Cortex of kidney (tissue), 1 donor: ENCODE measurements at places on chromosomes 1 and 21.

DNA sequence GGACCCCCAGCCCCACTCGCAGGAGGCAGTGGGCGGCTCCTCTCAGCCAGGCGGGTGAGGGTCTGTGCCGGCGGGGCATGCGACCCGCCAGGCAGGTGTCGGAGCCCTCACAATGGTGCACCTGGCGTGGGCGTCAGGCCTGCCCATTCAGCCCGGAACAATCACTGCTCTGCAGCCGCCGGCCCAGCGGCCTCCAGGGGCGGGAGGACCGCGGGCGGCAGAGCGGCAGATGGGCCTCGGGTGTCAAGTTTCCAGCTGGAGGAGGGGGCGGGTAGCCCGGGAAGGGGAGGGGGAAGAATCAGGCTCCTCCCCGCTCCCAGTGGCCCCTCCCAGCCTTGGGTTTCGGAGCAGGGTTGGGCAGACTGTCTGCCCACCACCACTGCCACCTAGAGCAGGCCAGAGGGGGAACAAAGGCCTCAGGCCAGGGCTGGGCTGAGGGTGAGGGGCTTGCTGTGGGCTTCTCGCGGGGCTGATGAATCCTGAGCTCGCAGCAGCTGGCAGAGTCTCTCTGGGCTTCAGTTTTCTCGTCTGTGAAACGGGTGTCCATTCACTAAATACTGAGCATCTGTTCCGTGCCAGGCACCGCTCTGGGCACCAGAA lies 39.5 kb upstream of the CASZ1 start:
- DNase-seq = no peak

DNA sequence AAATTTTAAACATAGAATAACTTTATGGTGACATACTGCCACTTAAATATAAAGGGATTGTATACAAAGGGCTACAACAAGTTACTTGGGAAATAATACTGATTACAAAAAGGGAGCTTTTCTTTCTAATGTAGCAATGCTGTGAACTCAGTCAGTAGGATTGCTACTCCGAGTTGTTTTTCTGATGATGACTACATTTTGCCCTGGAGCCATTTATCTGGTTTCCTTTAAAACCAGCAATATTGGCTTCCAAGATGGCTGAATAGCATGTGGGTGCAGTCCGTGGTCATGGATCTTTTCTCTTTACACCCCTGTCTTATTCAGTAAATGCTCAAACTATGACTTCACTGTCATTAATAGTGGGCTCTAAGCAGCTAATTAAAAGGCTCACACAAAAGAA lies 92.6 kb upstream of the NEK7 start:
- DNase-seq = no peak

GRCh38 chr21:28072601-28073000 lies 920.1 kb downstream of the LTN1 start:
- DNase-seq = no peak

GRCh38 chr1:193083365-193084088 lies 21.7 kb downstream of the GLRX2 start:
- no peak for DNase-seq

GRCh38 chr1:31761883-31762282 lies 2.3 kb downstream of the ADGRB2 start:
- DNase-seq = no peak

GRCh38 chr1:21251773-21252471 lies 38.3 kb downstream of the ECE1 start:
- no peak for DNase-seq

DNA sequence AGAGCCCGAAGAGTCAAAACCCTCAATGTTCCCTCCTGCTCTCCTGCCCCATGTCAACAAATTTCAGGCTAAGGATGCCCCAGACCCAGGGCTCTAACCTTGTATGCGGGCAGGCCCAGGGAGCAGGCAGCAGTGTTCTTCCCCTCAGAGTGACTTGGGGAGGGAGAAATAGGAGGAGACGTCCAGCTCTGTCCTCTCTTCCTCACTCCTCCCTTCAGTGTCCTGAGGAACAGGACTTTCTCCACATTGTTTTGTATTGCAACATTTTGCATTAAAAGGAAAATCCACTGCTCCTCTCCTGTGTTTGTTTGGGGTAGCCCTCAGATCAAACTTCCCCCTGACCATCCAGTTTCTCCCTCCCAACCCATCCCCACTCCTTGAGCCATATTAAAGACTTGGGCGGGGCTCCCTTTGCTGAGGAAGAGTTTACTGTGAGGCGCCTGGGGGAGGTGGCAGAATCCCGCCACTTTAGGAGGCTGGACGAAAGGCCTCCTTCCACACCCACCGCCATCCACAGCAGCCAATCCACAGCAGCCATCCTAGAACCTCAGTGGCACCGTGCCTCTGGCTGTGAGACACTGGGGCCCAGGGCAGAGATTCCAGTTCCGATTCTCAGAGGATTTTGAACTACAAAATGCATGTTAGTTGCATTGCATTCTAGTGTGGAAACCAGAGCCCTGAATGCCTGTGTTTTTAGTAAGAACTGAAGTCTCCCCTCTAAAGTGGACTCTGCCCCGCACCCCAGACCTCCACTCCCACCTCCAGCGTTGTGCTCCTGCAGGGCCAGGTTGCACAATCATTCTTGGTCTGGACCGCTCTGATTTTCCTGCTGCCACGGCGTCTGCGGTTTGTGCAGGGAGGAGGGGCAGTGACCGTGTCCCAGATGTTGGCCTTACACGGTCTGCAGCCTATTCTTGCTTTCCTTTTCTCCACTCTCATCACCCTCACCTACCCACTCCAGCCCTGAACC lies 3.0 kb downstream of the OLFML3 start:
- DNase-seq = no peak

- no peak for DNase-seq
These were observed 57.9 kb downstream of the BRINP2 start for GRCh38 chr1:177228693-177229065.

GRCh38 chr1:44151808-44152207 lies 10.4 kb upstream of the KLF18 start:
- no peak for DNase-seq
